ENCODE measurements at places on chromosomes 1 and 21.

- H3K36me3 ChIP-seq: no peaks in the 10 kb centered on the region
- peak; percentile 86 for DNase-seq
- H3K27me3 ChIP-seq: peaks cover 6% of the 10 kb centered on the region
- peaks cover 13% of the 10 kb centered on the region for H3K4me1 ChIP-seq
- H3K4me3 ChIP-seq: no peak overlapping the region
- H3K27ac ChIP-seq: no peak overlapping the region
Observed at GRCh38 chr1:152461544-152461943, 47.5 kb upstream of the CRNN start.

DNA sequence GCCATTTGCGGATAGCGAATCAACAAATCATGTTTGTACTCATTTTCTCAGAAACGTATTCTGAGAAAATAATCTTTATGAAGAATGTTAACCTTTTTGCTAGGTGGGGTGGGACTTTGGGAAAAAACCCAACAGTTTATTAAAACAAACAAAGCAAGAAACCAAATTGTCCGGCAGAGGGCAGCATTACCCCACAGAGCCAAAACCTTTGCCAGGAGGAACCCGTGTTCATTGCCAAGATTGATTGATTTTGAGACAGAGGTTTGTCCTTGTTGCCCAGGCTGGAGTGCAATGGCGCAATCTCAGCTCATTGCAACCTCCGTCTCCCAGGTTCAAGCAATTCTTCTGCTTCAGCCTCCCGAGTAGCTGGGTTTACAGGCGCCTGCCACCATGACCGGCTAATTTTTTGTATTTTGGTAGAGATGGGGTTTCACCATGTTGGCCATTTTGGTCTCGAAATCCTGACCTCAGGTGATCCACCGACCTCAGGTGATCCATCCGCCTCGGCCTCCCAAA is 70.8 kb upstream of the RHOU start:
- no peaks in the 10 kb centered on the region for H3K27me3 ChIP-seq
- H3K4me3 ChIP-seq: no peak overlapping the region
- peak; percentile 89 for DNase-seq
- H3K27ac ChIP-seq: no peak overlapping the region
- no peaks in the 10 kb centered on the region for H3K36me3 ChIP-seq

- DNase-seq: peak; percentile 73
- no peaks in the 10 kb centered on the region for H3K27me3 ChIP-seq
- H3K4me1 ChIP-seq: peaks cover 9% of the 10 kb centered on the region
- H3K36me3 ChIP-seq: peaks cover 14% of the 10 kb centered on the region
- peak within 1 kb of the TSS; percentile 94 for H3K27ac ChIP-seq
Observed at GRCh38 chr1:89065079-89065868, at the start of gene GBP1. Gene GBP1, minus strand, starts transcription at chr1:89065208. Its CDS starts 1,974 bp downstream, at chr1:89063234.

DNA sequence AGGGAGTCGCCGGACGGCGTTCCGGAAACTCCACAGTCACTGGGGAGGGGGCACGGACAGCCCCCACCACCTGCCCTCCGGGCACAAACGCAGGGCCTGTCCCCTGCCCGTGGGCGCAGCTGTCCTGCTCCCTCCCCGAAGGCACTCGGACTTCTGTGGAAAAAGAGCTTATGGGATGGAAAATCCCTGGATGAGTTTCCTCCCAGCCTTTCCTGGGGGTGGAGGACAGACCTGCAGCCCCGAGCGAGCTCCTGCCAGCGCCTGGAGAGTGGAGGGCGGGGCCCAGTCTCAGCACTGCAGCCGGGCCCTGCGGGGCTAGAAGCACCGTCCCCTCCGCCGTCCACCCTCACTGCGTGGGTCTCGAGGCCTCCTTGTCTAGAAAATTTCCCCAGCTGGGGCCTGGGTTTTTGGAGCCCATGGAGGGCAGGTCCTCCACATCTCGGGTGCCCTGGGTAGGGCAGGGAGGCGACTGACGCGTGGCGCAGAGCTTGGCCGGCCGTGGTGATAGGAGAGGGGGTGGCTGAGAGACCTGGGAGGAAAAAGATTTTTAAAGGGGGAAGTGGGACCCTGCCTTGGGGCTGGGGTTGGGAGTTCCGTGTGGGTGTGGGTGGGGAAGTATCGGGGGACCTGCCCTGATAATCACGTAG is 6.4 kb upstream of the COL6A1 start:
- no peak overlapping the region for H3K4me3 ChIP-seq
- peaks cover 44% of the 10 kb centered on the region for H3K4me1 ChIP-seq
- DNase-seq: no peak
- H3K27me3 ChIP-seq: peaks cover 51% of the 10 kb centered on the region

- H3K4me3 ChIP-seq: peak overlapping the region; percentile 76
- peaks cover 31% of the 10 kb centered on the region for H3K4me1 ChIP-seq
- no peaks in the 10 kb centered on the region for H3K27me3 ChIP-seq
- DNase-seq: peak; percentile 89
- H3K36me3 ChIP-seq: no peaks in the 10 kb centered on the region
Observed at GRCh38 chr1:64965366-64966157, 787 bp downstream of the JAK1 start.

- no peaks in the 10 kb centered on the region for H3K36me3 ChIP-seq
- no peaks in the 10 kb centered on the region for H3K27me3 ChIP-seq
- no peak for DNase-seq
- H3K27ac ChIP-seq: no peak overlapping the region
Observed at GRCh38 chr1:224782281-224783000, 147.0 kb upstream of the DNAH14 start.
